ENCODE measurements at places on chromosomes 3 and 15.

DNA sequence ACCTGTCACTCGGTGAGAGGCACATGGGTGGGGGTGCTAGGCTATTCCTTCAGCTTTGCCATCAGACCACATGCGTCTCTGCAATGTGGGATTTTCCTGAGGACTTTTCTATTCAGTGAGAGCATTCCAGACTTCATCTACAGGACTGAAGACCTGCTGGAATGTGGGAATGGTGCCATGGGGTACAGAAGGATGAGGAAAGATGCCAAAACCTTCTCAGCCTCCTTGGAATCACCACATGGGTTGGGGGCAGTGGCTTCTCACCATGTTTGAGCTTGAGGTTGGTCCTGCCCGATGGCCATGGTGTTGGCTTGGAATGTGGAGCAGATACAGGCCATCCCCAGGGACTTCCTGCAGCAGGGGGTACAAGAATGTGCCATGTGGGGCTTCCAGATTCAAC is 80.9 kb upstream of the KLF13 start:
- DNase-seq = no peak

GRCh38 chr3:18494251-18494650 is 69.1 kb upstream of the SATB1 start:
- DNase-seq = no peak

DNA sequence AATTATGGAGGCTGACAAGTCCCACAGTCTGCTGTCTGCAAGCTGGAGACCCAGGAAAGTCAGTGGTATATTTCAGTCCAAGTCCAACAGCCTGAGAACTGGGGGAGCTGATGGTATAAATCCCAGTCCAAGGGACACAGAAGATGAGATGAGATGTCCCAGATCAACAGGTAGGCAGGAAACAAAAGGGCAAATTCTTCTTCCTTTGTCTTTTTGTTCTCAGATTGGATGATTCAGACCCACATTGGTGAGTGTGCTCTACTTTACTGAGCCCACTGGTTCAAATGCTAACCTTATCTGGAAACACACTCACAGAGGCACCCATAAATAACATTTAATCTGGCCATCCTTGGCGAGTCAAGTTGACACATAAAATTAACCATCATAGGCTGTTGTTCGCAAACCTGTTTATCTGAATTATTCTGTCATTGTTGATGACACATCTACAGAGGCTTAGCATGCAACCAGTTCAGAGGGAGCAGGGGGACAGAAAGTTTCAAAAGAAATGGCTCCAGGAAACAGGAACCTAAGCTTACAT is 62.7 kb upstream of the ITGA11 start:
- DNase-seq = no peak

DNA sequence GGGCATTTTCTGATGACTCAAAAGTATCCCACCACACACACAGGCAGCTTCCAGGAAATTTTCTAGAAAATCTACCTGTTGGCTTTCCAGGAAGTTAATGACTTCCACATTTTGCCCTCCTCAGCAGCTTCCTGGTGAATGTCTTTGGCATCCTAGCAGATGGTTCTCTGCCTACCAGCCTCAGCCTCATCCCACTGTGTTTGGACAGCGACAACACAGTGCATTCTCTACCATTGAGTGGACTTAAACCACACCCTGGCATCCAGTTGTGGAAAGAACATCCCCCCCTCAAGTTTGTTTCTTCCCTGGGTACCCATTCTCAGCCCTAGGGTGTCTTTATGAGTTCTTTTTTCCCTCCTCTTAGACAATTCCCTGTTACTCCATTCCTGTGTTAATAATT is 50.8 kb upstream of the GADL1 start:
- DNase-seq = no peak

GRCh38 chr15:72820278-72820677 is 36.7 kb upstream of the ADPGK start:
- no peak for DNase-seq

Measured in cortex of kidney (tissue), 1 donor.